Mesenteric fat pad (tissue), 1 donor: ENCODE measurements at places on chromosomes 2 and 18.
A peak's percentile ranks its signal among the peaks of the same experiment; 100 is the strongest.

- no peak for DNase-seq
Observed at GRCh38 chr2:151967829-151968722, 130.8 kb downstream of the CACNB4 start.

- DNase-seq: no peak
Observed at GRCh38 chr2:16971722-16972234, 306.1 kb upstream of the CYRIA start.

DNA sequence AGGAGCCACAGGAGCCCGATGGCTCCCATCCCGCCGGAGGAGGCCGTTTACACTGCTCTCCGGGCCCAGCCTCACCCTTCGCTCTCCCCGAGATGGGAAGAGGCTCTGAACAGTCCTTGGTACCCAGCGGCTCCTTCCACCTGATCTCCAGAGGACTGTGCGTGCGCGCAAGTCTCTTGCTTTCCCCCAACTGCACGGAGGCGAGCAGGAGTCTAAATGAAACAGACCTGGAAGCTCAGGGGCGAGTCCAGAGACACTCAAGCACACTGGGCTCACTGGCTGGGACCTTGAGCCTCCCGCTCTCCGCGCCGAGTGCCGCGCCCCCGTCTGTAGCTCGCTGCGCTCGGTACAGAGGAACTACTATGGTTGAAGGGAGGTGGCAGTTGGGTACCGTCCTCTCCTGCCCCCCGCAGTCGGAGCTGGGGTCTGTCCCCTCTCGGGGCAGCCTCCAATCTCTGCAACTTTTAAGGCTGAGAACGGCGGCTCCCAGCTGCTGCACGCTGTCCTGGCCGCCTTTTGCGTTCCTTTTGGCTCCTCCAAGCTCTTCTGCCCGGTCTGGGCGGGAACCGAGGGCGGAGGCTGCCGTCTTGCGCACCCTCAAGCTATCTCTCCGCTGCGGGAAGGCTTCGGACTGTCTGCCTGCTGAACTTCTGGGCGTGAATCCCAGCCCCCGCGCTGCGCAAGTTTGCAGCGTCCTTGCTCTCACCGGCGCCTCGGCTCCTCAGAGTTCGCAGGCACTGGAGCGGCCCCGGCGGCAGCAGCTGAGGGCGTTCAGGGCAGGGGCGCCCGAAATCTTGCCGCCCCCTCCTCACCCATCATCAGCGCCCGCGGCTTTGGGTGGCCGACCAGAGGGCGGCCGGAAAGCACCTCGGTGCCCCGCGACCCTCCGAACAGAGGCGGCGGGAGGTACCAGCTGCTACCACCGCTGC, 491 bp downstream of the ALK start:
- no peak for DNase-seq

GRCh38 chr2:187917535-187917934, 363.3 kb upstream of the TFPI start:
- no peak for DNase-seq

- DNase-seq: peak; percentile 53
Observed at GRCh38 chr2:657766-658165, 19.4 kb downstream of the TMEM18 start.

DNA sequence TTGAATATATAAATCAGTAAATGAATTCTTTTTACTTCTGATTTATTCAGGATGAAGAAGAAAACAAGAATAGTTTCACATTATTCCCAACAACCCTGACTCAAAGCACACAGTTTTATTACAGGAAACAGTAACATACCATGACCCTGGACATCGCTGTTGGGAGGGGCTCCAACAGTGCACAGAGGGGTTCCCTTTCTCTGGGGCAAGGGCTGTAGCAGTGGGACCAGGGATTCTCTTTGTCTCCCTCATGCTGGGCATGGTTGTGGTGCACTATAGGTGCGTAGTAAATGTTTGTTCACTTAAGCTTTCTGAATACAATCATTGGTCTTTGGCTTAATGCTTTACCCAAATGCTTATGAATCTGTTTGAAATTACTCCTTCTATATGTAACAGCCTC, 189.4 kb downstream of the BCL2 start:
- DNase-seq: no peak

DNA sequence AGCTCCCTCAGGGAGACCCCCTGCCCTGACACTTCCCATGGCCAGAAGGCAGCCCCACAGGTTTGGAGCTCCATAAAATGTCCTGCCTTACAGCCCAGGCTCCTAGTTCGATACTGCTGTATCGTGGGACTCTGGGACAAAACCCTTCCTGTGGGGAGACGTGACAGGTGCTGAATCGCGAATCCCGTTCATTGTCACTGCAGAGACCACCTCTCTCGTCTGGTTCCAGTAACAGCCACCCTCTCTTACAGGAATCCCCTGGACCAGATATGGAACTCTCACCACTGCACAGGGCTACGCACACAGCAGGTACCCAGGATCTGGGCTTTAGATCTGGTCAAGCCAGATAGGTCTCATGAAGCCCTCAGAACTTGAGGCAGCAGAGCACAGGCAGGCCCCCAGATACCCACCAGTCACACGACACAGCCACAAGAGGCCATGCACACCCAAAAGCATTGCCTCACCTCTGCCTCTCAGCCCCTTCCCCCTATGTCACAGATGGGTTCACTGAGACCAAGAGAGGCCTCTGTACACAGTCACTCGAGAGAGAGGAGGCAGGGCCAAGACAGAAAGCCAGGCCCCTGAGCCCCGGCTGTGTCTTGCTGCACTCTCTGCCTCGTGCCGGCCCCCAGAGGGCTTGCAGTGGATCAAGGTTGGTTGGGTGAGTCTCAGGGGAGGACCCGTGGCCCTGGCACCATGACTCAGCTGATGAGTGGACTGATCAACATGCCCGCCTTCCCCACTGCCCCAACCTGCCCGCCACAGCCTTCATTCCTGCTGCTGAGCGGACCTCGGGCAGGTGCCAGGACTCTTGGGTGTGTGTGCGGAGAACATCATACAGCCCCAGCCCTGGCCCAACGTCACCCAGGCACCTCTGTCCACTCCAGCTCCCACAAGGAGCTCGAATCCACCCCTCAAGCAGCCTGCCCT, 7.6 kb downstream of the SDC1 start:
- no peak for DNase-seq

DNA sequence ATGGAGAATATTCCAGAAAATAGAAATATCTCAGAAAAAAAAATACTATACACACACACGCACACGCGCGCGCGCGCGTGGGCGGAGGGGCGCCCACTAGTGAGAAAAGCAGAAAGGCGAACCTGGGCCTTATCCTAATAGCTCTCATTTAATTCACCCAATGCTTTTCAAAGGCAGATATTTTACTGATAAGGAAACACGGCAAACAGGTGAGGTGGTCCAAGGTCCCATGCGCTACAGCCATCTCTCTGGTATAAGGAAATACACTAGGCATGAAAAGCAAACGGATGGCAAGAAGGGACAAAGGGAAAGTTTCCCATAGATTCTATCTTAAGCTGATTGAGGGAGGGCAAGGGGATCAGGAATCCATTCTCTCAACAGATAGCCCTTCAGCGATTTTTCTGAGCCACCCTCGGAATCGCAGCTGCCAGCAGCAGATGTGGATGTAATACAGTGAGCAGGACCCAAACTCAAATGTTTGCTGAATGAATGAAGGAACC, 136.7 kb downstream of the TMEM247 start:
- no peak for DNase-seq
